Stimulated activated CD8-positive, alpha-beta memory T cell treated with anti-CD3 and anti-CD28 coated beads, Interleukin-7, amount 100 ng/mL, for 1 hour (primary cell): ENCODE measurements at places on chromosomes 2 and 18.

GRCh38 chr2:254241-254640 is 9.6 kb downstream of the SH3YL1 start:
- no peak for DNase-seq

- DNase-seq, result no peak
These were observed 35.5 kb downstream of the DIS3L2 start for GRCh38 chr2:231996797-231997540.

DNA sequence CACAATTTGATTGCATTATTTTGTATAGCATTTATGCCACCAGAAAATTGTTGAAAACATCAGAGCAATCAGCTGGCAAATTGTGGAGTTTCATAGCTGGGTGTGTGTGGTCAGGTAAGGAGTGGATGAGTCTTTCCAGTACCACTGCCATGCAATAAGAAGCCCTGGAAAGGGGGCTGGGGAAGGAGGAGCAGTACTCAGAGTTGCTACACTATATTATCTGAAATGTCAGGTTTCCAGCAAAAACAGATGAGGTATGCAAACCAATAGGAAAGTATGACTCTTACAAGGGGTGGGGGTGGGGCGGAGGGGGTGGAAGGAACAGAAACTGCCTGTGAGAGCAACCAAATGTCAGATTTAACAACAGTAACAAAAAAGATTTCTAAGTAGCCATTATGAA is 112.2 kb downstream of the SOS1 start:
- DNase-seq, result no peak

GRCh38 chr2:157261199-157261782 is 3.8 kb downstream of the GALNT5 start:
- no peak for DNase-seq

- no peak for DNase-seq
These were observed 22.8 kb downstream of the CRACDL start for GRCh38 chr2:98912957-98913915.

DNA sequence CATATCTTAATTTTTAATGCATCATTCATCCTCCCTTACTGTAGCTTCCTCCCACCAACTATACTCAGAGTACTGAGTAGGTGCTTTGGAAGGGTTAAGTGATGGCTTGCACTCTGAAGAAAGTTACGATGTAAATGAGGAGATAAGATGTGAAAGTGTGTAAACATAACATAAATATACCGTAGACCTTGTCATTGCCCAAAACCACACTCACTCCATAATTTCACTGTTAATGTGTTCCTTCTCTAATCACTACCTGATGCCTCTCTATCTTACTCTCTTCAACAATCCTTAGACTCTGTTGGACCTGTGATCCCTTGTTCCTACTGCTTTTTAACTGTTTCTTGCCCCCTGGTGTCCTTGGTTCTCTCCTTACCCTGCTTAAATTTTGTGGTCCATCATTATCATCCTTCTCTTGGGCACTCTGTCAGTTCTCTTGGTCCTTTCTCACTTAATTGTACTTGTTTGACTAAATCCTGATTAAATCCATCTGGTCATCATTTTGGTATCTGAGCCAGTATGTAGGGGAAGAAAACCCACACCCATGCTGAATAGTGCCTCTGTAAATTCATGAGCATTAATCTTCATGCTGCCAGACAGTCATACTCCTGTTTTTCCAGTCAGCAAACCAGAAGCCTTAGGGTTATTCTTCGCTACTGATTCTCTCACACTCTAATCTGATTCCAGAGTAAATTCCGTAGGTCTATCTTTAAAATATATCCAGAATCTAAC is 45.0 kb downstream of the PMS1 start:
- DNase-seq, result no peak
